Chondrocyte (in vitro differentiated cells): ENCODE measurements at places on chromosomes 16 and 17.

DNA sequence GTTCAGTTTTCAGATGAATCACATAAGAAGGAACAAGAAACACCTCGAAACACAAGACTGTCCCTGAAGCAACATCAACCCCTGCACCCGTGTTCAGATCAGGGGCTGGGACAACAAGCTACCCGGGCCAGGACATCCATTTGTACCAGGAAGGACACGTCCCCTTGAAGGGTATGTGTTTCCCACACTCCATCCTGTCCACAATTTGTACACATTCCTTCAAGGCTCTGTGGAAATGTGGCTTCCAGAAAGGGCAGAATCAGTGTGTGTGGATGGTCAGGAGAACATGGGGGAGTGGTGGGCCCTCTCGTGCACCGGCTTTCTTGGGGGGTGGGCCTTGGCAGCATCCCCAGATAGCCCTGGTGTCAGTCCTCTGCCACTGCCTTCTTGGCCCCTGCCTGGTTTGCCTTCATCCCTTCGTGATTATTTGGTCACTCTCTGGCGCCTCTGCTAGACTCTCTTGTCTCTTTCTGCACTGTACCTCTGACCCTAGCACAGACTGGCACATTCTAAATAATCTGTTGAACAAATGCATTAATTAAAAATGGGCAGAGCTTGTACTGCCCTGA, 10.3 kb downstream of the KIFC3 start:
- no peak for DNase-seq

DNA sequence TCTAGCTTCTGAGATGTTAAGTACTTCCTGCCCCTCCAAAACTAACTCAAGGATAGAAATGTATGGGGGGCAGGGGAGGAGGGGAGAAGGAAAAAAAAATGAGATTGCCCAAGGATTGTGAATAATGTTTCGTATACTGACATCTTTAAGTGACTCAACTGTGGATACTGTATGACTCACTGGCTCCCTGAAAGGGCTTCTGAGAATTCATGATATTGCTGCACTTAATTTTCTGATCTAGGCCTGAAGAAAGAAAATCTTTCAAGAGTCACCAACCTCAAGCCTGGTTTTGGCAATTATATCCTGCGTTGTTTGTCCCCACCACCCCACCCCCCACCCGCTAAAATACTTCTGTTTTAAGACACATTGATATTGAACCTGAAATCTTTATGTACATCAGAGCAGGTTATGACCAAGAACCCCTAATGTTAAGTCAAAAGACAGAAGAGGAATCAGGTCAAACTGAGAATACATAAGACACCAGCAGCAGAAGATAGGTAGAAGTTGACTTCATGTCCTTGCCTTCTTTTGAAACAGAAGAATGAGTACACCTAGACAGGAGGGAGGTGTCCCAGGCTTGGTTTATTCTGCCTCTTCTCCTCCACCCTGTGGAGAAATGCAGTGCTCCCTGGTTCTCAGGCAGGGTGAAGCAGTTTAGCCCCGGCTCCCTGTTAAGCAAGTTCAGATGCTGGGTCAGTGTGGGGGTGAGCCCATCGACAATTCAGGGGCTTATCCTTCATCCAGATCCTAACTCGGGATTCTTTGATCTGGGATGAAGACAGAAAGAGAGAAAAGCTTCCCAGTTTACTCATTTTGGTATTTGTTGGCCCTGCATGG, 3.3 kb upstream of the FBXL20 start:
- DNase-seq, result no peak

GRCh38 chr17:42132941-42133340, 10.3 kb downstream of the HSPB9 start:
- DNase-seq, result no peak

- no peak for DNase-seq
These were observed 21.3 kb downstream of the TMEM186 start for GRCh38 chr16:8776129-8776584.

DNA sequence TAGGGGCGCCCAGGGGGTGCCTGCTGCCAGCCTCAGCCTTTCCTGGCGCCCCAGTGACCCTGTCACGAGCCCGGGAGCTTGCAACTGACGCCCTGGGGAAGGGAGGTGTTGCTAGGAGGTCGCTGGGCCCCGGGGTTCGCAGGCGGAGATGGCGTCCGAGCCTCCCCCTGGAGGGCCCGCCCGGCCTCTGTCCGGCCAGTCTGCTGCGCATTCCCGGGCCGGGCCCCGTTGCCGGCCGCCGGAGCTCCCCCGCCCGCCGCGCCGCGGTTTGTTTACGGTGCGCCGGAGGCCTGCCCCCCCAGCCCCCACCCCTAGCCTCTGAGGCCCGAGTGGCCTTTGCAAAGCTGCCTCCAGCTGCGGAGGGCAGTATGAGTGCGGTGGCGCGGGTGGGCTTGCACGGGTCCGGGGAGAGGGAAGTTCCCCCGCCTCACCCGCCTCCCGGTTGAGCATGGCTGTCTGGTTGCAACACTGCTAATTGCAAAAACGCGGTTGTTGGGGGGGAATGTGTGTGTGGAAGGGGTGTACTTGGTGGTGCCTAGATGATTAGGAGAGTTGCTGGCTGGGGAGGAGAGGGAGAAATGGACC, 514 bp downstream of the THRA start:
- no peak for DNase-seq

GRCh38 chr16:31083081-31083480, 5.7 kb downstream of the PRSS53 start:
- no peak for DNase-seq

- DNase-seq, result no peak
These were observed 32.2 kb downstream of the BAHCC1 start for GRCh38 chr17:81427173-81428120.

GRCh38 chr17:58605470-58605869, 86.4 kb downstream of the TEX14 start:
- peak; percentile 5 for DNase-seq

- no peak for DNase-seq
These were observed 404.6 kb downstream of the SLC39A11 start for GRCh38 chr17:72687886-72688285.
